Activated naive CD4-positive, alpha-beta T cell treated with anti-CD3 and anti-CD28 coated beads, Interleukin-2, amount 10 ng/mL, durations not matched to agents 7 days and 5 days (primary cell): ENCODE measurements at places on chromosomes 3 and 15.

DNA sequence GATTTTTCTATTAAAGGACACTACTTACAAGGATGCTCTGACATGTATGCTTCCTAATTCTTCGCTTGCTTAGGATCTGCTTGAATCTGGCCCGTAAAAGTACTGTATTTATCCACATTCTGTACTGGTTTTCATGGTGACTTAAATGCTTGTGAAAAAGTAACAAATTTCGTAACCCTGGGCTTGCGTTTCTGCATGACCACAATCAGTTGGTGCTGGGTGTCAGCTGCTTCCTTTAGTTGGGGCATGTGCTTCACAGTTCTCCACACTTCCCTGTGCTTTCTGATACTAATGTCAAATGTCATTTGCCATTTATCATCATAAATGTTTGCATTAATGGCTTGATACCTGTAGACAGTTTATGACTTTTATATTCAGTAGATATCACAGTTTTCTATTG, 218.4 kb upstream of the MLF1 start:
- no peak for DNase-seq

DNA sequence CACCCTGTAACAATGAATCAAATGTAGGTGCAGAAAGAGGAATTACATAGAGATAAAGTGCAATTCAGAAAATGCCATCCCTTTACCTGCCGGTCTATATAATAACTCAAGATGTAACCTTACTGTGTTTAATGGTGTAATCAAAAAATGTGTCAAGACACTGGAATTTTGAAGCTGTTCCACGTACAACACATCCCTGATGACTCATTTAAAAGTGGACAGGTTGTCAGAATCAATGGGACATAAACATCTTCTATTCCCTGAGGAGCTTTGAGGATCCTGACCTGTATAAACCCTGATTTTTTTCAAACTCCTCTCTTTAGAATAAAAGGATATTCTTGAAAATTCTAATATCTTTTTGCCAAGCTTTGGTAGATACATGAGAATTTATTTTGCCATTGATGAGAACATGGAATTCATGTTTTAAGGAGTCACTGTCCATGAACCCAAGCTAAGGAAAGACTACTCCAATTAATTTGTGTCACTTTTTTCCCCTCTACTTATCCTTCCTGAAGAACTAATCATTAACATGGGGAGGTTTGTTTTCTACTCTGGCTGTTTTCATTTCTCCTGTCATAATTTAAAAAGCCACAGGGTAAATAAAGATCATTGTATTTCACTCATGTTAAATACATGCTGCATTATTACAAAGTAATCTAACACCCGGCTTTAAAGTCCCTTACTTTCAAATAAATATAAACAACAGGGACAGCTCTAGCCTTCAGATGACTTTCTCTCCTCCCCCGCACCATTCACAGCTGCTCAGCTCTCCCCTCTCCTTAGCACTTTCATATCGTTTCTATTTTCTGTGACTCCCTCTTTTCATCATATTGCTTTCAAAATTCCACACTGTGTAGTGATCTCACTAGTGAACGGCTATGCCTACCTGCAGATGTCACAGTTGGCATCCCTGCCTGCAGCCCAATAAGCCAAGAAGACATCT, 138.3 kb downstream of the TAFA4 start:
- no peak for DNase-seq

GRCh38 chr15:29652595-29652994, 169.7 kb downstream of the TJP1 start:
- DNase-seq, result no peak

DNA sequence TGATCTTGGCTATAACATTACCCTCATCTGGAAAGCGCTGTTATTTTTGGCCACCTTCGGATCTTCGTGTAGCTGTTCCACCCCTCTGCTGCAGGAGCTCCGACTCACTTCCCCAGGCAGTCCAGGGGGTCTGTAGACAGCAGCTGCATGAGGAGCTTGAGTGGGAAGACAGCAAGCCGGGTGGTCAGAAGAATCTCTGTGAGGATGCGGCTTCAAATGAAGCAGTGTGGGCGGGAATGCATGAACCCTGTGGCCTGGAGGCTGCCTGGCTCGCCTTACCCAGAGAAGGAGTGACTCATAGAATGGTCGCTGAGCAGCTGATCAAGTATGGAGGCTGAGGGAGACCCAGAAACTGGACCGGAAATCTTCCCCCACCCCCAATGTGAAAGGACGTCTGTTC, 45.2 kb upstream of the NR2F2 start:
- DNase-seq, result no peak

GRCh38 chr3:133448478-133449122, 48.7 kb downstream of the BFSP2 start:
- peak; percentile 54 for DNase-seq

- DNase-seq, result no peak
These were observed 2.3 kb upstream of the COL7A1 start for GRCh38 chr3:48597408-48597800.

DNA sequence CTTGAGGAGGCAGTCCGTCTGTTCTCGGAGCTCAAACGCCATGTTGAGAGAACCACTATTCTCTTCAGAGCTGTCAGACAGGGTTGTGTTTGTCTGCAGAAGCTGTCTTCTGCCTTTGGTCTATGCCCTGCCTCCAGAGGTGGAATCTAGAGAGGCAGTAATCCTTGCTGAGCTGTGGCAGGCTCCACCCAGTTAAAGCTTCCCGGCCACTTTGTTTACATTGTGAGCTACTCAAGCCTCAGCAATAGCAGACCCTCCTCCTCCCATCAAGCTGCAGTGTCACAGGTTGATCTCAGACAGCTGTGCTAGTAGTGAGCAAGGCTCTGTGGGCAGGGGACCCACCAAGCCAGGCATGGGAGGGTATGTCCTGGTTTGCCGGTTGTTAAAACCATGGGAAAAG, 8.9 kb downstream of the OR5AC2 start:
- DNase-seq, result no peak

GRCh38 chr15:84151205-84151931, 84.2 kb upstream of the GOLGA6L4 start:
- no peak for DNase-seq

- no peak for DNase-seq
These were observed 32.4 kb upstream of the CDV3 start for GRCh38 chr3:133540896-133541674.

- DNase-seq, result no peak
These were observed 9.1 kb upstream of the SCG3 start for GRCh38 chr15:51672155-51672687.

DNA sequence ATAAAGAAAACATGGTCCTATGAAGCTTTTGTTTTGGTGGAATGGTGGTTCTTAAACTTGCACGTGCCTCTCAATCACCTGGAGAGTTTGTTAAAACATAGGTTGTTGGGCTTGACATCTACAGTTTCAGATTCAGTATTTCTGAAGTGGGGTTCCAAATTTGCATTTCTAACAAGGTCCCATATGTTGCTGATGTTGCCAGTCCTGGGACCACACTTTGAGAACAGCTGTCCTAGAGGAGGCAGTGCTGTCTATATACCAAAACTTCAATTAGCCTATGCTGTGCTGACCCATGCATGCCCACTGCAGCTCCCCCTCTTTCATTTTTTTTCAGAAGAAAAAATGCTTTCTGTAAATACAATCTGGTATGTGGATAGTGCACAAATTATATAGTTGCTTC, 31.3 kb downstream of the ALCAM start:
- DNase-seq, result no peak

- DNase-seq, result no peak
These were observed 414.9 kb downstream of the RBMS3 start for GRCh38 chr3:29695643-29696198.

DNA sequence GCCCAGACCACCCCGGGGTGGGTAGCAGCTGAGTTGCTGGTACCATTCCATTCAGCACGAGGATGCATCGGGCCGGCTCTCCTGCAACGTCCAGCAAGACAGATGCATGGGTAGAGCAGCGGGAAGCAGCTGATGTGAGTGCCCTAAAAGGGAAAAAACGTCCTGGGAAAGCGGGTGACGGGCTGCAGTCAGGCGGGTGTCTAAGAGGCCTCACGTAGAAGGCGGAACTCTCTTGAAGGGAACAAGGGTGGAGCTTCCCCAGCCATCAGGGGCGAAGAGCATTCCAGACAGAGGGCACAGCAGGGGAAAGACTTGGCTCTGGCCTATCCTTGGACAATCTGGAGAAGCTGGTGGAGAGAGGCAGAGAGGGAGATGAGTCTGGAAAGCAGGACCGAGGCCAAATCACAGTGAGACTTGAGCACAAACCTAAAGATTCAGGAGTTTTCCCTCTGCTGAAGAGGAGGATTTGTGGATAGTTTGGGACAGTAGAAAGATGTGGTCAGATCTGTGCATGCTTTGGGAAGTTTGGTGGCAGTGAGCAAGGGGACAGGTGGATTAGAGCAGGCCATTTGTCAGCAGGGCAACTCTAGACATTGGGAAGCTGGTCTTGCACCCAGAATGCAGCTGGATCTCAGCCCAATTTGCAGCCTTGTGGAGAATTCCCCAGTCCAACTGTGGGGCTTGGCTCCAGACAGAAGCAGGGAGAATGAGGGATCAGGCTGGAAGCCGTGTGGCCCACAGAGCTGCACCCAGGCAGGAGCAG, 70.7 kb downstream of the SEMA5B start:
- DNase-seq, result no peak

GRCh38 chr3:70982700-70983140, 600.8 kb downstream of the FOXP1 start:
- DNase-seq, result no peak

DNA sequence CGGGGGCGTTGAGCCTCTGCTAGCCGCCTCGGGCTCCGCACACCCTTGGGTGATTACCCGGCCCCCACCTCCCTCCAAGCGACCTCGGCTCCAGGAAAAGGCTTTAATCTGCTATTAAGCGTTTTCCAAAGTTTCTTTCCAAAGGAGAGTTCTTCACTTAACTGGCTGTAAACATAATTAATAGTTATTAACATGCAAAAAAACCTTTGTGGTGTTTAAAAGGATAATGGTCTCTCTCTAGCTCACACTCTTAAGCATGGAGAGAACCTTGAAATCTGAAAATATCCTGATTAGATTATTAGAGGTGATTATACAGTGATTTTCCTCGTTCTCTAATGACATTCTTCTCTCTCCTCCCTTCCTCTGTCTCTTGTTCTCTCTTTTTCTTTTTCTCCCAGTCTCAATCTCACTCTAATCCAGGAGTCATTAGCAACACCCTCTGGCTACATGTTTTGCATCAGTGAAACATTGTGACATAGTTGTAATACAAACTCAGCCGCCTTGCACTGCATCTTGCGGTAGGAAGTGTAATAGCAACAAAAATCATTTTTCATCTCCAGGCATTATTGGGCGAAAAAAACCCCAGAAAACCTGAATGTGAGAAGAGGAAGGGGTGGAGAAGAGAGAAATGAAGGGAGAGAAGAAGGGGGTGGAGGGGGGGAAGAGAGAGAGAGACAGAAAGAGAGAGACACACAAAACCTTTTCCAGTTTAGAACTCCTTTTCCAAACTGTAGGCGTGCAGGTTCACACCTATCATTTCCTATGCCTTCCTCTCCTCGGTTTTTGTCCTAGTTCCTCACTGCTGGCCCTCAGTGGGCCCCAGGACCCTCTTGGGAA, 24.4 kb downstream of the NR2F2 start:
- DNase-seq, result no peak

DNA sequence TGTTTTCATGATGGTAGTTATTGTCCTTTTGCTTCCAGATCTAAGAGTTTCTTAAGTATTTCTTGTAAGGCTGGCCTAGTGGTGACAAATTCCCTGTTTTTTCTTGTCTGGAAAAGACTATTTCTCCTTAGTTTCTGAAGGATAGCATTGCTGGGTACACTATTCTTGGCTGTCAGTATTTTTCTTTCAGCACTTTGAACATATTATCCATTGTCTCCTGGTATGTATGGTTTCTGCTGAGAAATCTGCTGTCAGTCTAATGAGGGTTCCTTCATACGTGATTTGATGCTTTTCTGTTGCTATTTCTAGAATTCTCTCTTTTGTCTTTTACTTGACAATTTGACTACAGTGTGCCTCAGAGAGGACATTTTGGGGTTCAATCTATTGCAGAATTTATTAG, 134.3 kb downstream of the CGGBP1 start:
- no peak for DNase-seq

- DNase-seq, result no peak
These were observed 45.9 kb downstream of the SUMF1 start for GRCh38 chr3:4421121-4421520.

GRCh38 chr3:37474901-37475331, 300.5 kb upstream of the LRRFIP2 start:
- DNase-seq, result no peak

DNA sequence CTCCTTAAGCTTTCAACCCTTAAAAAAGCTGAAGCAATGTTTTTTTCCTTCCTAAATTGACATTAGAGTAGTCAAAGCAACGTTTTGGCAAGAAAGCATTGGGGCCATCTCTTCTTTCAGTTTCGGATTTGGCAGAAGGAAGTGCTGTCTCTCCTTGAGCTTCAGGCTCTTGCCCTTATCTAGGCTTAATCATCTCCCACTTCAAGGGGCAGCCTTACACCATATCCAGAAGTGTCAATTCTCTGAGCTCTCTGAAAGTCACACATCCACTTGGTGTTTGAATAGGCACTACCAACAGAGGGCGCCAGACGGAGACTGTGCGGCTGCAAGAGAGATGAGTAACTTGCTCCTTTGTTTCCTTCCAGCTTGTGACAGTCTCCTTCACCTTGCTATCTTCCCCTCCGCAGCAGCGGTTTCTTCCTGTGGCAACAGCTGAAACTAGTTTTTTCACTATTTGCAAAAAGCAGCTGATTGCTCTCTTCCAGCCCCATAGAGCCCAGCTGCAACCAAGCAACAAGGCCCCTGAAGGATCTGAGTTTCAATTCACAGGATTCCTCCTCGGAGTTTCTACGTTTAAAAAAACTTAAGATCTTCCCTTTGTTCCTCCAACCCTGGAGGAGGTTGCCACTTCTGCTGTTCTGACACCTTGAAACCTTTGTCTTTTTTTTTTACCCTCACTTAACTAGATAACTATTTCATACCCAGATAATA, 147.0 kb upstream of the SLCO3A1 start:
- DNase-seq, result peak; percentile 97

GRCh38 chr3:14352002-14352627, 50.3 kb upstream of the SLC6A6 start:
- DNase-seq, result peak; percentile 24

DNA sequence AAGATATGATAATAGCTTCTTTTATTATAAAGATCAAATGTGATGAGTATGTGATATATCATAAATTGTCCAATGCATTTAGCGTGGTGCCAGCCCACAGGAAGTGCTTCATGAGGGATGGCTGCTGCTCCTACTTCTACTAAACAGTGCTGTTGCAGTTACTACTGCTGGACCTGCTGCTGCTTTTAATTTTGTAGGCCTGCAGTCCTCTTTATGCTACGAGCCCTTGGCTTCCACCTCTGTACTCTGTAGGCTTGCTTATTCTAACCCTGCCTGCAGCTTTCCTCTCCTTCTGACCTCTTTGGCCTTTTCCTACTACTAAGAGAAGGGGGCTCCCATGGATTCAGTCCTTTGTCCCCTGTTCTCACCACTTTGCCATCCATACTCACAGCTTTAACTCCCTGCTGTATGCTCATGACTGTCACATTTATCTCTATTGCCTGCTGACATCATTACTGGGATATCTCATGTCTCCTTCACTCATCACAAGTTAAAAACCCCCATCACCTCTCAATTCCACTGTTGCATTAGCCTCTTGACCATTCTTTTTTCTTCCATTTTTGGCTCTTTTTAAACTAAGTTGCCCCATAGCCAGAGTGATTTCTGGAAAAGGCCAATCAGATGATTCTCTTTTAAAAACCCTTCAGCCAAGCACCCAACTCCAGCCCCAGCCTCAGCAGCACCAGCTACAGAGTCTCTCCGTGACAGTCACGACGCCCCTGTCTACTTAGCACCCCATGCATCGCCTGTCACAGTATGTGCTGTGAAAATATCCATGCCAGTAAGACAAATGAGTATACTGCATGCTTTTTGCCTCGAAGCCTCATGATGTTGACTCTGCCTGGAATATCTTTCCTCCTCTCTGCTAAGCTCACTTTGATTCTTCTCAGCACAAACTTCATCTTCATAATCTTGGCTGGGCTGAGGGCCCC, 56.3 kb downstream of the PLCL2 start:
- no peak for DNase-seq
